CD4-positive, alpha-beta T cell treated with Interleukin-4 for 4 hours (primary cell): ENCODE measurements at places on chromosomes 7 and 10.

DNA sequence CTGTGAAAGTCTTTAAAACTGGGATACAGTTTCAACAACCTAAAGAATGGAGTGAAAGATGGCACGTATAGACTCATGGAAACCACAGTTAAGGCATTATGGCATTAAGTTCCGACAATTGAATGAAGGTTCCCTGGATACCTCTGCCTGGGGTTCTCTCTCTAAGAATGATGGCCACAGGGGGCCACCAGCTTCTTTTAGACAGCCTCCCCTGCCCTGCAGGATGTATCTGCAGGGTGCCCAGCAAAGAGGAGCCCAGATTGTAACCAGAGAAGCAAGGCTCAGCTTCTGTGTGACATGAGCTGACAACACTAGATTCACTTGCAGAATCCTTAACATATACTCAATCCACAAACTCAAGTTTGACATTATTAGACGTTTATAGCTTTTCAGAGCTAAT is 645.4 kb downstream of the PARD3 start:
- no peak for DNase-seq

GRCh38 chr7:112446431-112446830 is 3.8 kb upstream of the IFRD1 start:
- DNase-seq, result no peak

DNA sequence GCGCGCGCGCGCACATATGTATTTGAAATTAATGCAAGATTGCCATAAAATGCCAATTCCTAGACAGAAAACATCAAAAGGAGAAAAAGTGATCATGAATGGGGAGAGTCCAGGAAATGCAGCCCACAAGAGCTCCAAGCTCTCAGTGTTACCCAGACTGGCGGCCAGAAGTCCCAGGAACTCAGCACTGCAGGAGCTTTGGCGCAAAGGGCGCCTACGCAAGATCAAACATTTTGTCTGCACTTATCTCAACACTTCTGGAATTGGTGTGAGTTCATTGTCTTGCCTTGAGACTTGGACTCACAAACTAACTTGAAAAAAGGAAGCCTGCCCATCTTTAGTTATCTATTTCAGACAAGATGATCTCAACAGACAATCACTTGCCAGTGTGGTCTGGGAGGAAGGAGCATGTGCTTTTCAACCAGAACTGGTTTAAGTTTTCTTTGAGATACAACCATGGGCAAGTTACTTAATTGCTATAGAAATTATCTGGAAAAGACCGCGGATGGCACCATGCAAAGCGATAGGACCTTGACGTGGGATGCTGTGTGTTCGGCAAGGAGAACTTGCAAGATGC is 77.2 kb downstream of the KIAA1549 start:
- DNase-seq, result no peak

DNA sequence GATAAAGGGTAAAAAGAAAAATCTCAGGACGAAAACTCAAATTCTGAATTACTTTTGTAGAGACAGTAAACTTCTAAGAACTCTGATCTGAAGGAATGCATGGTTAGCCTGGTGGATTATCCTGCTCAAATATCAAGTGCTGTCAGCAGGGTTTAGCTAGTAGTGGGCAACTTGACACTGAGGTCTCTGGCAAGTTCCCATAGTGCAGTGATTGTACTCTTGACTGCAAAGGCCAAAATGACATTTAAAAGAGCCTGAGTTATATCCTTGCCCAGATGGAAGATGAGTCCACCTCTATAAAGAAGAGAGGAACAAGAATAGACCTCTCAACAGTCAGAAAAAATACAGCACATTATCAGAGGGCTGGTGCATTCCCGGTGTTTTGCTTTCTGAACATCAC is 304.5 kb upstream of the IMMP2L start:
- no peak for DNase-seq

DNA sequence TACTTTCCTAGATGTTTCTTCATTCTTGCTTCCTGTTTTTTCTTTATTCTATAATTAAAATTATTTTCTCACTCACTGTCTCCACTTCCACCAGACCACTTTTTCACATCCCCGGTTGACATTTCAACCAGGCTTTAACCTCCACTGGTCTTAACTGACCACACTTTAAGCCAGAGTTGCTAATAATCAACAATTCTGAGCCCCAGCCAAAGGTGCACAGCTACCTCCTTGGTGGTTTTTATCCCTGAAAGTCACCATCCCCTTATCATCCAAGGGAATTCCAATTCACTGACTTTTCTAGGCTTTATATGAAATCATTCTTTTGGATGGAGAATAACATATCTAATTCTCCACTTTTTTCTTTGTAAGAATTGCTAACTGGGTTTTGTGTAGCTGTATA is 138.9 kb downstream of the FRMD4A start:
- no peak for DNase-seq

GRCh38 chr10:132279873-132280645 is 27.7 kb downstream of the STK32C start:
- DNase-seq, result no peak

GRCh38 chr10:126058507-126058906 is 162.1 kb downstream of the FANK1 start:
- DNase-seq, result no peak

DNA sequence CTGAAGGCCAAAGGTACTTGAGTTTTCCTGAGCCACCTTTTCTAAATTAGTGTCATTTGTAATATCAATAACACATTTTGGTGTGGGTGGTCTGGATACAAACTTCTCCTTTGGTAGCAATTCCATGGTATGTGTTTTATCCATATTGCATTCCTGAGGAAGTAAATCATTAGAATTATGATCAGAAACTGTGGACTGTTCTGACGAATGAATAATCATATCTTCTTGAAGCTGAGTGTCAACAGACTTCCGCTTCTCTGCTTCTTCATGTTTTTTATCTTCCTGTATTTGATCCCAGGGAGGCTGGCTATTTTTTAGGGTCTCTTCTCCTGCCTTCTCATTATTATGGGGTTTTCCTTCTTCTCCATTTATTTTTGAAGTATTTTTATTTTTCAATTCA is 81.4 kb downstream of the NRBF2 start:
- no peak for DNase-seq

- peak; percentile 35 for DNase-seq
These were observed 10.4 kb upstream of the ZNF485 start for GRCh38 chr10:43595739-43596298.

DNA sequence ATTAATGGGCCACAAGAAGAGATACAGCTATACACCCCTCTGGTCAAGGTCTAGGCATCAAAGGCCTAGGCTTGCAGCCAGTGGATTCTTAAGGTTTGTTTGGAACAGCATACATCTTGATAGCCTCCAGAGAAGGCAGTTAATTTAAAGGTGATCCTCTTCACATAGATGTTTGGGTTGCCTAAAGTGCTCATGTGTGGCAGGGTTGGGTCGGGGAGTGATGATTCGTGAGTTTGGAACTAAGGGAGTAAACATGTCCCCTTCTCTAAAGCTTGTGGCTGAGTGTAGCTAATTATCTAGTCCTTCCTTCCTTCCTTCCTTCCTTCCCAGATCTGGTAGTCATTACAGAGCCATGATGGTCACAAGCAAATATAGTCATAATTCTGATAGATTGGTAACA is 12.4 kb downstream of the PCLO start:
- no peak for DNase-seq

DNA sequence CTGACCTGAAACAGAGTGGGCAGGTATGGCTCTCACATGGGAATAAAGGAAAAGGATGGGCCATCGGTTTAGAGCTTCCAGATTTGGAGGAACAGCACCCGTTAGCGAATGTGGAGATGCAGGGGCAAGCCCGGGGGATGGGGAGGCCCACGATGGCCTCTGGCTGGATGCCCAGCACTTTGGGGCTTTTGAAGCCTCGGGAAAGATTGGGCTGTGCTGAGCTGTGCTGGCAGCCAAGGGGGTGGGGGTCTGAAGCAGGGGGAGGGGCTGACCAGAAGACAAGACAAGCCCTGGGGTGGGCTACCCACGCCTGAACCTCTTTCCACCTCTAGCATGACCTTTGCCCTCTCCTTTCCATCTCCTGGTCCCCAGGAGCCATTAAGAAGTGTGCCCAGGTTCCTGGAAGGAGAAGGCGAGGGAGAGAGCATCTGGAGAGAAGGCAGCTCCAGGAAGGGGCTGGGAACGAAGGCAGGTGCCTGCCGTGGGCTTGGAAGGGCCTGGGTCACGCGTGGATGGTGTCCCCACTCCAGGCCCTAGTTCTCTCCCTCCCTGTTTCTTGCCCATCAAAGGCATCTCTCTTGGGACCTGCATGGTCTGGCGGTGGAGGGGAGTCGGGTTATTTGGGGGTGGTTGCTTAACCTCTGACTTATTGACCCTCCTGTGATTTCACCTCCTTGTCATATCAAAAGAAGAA is 39.7 kb downstream of the JAKMIP3 start:
- no peak for DNase-seq

DNA sequence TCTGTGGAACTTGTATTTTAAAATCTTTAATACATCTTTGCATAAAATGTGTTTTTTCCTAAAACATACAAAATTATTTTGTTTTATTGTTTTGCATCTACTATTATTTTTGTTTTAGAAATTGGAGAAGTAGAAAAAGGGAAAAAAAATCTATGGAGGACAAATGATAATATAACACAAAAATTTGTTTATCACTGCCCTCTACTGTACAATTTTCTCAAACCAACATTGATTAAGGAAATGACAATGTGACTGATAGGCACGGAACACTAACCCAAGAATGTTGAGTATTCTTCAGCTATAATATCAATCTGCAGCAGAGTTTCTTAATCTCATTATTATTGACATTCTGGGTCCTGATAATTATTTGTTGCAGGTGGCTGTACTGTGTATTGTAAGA is 9.5 kb upstream of the ING3 start:
- peak; percentile 9 for DNase-seq

- DNase-seq, result no peak
These were observed 45.5 kb downstream of the CAMK2B start for GRCh38 chr7:44279731-44280505.

- no peak for DNase-seq
These were observed 242.9 kb downstream of the PAXIP1 start for GRCh38 chr7:154759989-154760388.
